ENCODE measurements at places on chromosomes 12 and 14.

- DNase-seq: peak; percentile 80
Measured at GRCh38 chr14:100065111-100065871, at the start of gene EVL. Gene EVL (plus strand): TSS chr14:100065422. CDS start chr14:100065501, 79 bp downstream.

DNA sequence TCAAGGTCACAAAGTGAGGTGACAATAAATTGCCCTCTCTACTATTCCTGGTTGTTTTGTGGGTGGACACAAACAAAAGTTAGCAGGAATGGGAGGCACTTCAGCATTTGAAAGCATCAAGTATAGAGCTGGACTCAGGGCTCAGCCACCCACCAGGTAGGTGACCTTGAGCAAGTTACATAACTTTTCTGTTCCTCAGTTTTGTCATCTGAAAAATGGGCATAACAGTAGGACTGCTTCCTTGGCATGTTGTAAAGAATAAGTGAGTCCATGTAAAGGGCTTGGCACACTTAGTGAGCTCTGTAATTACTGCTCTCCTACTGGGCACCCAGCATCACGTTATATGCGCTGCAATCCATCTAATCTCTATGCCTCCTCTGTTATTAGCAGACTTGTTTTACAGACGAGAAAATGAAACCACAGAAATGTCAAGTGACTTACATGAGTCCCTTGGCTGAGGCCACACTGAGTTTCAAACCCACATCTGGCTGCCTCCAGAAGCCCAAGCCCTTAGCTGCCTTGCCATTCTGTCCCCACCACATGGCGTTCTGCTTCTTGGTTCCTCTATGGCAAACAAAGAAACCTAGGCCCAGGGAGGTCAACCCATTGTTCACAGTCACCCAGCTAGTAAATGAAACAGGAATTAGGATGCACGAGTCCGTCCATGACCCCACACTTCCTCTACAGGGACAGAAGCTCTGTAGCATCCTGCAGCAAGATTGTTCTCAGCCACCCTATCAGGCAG lies 63.2 kb upstream of the SLC24A4 start:
- no peak for DNase-seq

DNA sequence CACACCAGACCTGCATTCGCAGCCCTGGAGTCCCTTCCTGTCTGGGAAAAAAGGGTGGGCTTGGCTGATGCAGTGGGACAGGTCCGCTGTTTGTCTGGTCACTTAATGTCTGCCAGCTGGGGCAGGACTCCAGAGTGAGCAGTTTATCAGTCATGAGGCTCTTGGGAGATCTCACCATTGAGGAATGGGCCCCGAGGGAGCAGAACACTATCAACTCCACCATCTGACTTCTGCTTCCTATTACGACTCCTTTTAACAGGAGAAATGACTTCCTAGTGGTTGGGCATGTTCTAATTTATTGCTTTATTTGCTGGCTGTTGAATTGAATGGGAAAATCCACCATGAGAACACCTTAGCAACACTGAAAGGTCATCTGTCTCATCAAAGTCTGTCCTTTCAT lies 182.5 kb upstream of the RASSF8 start:
- no peak for DNase-seq

- no peak for DNase-seq
Measured at GRCh38 chr12:51798501-51798900, 50.0 kb downstream of the FIGNL2 start.

DNA sequence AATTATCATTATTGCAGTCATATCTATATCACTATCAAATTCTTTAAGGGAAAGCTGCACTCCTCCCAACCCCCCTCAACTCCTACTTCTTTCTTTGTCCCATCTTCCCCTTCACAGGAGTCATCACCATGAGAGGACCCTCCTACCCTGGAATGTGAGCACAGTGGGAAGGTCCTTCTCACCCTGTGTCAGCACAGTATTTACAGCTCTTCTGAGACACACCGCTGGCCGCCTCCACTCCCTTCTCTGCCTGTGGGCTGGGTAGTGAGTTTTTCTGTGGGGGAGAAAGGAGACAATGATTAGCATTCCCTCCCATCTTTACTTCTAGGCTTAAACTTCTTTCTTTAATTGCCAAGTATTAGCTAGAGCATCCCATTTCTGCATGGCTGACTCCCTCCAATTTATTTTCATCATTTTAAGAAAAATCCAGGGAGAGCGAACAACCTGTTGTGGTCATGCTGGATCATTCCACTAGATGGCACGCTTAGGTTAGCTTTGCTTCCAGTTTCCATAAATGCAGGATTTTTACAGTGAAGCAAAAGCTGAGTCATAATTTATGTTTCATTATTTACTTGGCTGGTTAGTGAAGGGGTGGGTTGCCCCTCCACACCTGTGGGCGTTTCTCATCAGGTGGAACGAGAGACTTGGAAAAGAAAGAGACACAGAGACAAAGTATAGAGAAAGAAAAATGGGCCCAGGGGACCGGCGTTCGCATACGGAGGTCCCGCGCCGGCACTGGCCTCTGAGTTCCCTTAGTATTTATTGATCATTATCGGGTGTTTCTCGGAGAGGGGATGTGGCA lies 188.5 kb downstream of the ALX1 start:
- DNase-seq: peak; percentile 10

DNA sequence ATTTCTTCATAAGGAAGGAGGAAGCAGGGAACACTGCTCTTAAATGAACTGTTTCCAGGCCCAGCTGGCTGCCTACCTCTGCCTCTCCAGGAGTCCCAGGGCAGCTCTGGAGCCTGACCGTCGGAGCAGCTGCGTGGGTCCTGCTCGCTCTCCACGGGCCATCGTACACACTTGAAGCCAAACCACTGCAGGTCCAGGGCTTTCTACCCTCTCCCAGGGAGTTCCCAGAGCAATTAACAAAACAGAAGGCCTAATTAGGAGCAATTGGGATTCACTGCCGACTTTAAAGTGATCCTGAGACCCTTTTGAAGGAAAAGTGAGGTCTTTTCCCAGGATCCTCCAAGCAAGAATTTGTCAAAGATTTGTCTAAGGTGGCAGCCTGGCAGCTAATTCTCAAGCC lies 76.9 kb downstream of the OTX2 start:
- no peak for DNase-seq

- no peak for DNase-seq
Measured at GRCh38 chr14:86532219-86532618, 1002.3 kb downstream of the FLRT2 start.

DNA sequence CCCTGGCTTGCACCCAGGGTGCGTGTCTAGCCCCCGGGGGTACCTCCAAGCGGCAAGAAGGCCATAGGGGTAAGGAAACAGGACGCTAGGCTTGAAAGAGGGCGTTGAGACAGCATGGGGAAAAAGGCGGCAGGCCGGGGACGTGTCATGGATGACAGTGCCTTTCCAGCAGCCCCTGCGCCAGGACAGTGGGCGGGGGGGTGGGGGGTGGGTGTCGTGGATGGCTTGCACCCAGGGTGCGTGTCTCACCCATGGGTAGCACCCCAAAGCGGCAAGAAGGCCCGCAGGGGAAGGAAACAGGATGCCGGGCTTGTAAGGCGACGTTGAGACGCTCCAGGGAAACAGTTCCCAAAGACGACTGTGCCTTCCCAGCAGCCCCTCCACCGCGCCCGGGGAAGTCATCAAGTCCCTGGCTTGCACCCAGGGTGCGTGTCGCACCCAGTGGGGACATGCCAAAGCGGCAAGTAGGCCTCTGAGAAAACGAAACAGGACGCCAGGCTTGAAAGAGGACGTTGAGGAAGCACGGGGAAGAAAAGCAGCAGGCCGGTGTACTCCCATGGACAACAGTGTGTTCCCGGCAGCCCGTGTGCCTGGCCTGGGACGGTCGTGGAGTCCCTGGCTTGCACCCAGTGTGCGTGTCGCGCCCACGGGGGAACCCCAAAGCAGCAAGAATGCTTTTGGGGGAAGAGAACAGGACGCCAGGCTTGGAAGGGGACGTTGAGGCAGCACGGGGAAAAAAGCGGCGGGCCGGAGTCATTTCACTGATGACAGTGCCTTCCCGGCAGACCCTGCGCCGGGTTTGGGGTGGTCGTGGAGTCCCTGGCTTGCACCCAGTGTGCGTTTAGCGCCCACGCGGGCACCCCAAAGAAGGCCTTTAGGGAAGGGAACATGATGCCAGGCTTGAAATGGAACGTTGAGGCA lies 163.5 kb upstream of the ALG10B start:
- no peak for DNase-seq

All from activated T-cell treated with anti-CD3 and anti-CD28 coated beads for 48 hours (primary cell).